ENCODE measurements at places on chromosomes 13 and 19. TPM values are rescaled to one million over a fixed set of nuclear protein-coding genes. Genes with fewer than 3 reads are reported as not detected.

DNA sequence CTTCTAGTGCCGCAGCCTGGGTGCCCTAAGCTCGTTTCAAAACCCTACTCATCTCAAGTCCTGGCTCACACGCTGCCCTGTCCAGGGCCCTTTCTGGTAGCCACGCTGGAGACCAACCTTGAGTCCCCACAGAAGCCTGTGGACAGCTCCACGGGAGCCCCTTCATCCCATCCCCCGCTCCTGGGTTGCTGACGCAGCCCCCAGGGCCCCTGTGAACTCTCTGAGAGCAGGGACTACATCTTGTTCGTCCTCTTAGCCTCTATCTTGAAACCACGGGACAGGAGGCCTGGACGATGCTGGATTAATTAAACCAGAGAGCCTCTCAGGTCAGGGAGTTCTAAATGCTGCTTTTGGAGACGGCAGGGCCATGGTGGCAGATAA is 7.4 kb downstream of the MLLT1 start:
- no peak for DNase-seq

GRCh38 chr19:56671613-56671994 is at the start of gene ZNF835:
Gene ZNF835, minus strand, starts transcription at chr19:56671757. Its CDS starts 6,559 bp downstream, at chr19:56665198.
- peak; percentile 63 for DNase-seq

GRCh38 chr13:33490461-33491327 is 205.1 kb upstream of the STARD13 start:
- peak; percentile 65 for DNase-seq

DNA sequence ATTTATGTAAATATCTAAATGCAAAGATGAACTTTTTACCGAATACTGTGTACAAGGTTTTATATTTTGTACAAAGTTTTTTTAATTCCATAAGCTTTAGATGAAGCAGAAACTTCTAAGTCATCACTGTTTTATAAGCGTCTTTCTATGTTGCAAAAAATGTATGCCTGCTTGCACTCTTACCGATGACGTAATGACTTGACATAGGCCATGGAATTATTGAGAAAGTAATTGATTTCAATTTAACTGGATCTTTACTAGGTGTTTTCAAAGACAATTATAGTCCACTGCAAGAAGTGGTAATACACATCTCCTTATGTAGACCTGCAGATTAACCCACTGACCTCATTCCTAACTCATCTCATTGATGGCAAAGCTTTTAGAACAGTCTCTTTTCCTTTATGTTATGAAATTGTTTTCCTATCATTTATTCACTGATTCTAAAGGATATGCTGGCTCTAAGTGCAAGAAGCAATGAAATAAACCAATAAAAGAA is 10.4 kb downstream of the DACH1 start:
- DNase-seq: no peak

GRCh38 chr13:60348097-60348496 is 48.9 kb upstream of the TDRD3 start:
- DNase-seq: no peak

GRCh38 chr13:39363382-39363772 is 239.6 kb downstream of the LHFPL6 start:
- no peak for DNase-seq

- DNase-seq: no peak
Measured at GRCh38 chr13:90534617-90535370, 812.7 kb upstream of the MIR17HG start.

- no peak for DNase-seq
Measured at GRCh38 chr19:28023064-28023463, 1189.9 kb downstream of the UQCRFS1 start.

The LILRB3 gene
- total RNA-seq: 38.2 TPM

GRCh38 chr13:30091691-30092090 is 215.7 kb downstream of the KATNAL1 start:
- DNase-seq: no peak

GRCh38 chr19:33310606-33311325 is 8.4 kb upstream of the CEBPA start:
- DNase-seq: no peak

DNA sequence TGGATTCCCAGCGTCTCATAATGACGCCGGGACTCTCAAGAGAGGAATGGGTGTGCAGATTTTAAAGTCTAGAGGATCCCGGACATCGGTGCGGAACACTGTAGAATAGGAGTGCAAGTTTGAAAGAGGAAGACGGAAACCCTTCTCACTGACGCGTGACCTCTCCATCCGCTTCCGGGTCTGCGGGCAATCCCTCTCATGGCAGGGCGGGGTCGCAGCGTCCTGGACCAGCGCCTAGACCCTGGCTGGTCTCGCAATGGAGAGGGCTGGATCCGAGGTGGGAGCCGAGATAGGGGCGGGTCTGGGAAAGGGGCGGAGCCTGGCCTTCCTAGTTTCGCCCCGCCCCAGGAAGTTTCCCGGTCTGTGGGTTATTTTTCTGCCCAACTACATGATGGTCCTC is 4.6 kb upstream of the ZNF845 start:
- no peak for DNase-seq

The PSPN gene
- total RNA-seq: not detected

DNA sequence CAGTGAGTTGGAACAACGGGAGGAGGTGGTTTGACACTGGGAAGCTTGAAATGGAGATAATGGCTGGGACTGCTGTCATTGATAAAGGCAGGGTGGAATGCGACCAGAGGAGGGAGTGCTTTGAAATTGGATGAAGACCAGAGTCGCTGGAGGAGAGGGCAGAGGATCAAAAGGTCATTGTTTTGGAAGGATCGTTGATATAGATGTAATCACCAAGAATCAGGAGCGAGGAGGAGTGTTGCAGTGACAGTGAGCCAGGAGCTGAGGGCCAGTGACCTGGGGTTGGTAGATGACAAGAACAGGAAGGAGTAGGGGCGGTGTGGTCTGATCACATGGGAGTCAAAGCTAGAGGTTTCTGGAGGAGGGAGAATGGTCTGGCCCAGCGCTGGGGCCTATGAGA is 25.3 kb downstream of the TM9SF2 start:
- no peak for DNase-seq

DNA sequence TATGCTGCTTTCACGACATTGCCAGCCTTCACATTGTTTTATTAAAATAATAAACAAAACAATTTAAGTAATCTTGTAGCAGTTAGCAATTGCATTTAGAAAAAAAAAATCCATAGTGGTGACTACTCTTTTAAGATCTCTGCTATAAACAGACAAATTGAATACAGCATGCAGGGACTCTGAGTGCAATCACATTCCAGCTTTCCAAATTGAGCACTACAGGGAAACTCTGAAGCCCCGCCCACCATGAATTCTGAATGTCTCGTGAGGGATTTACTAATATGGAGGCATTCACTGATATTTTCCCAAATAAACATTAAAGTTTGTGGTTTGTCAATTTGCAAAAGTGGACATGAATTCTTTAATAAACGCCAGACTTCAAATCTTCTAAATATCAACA is 698.8 kb downstream of the LIG4 start:
- DNase-seq: no peak

The MIR17HG gene
- not detected for total RNA-seq

DNA sequence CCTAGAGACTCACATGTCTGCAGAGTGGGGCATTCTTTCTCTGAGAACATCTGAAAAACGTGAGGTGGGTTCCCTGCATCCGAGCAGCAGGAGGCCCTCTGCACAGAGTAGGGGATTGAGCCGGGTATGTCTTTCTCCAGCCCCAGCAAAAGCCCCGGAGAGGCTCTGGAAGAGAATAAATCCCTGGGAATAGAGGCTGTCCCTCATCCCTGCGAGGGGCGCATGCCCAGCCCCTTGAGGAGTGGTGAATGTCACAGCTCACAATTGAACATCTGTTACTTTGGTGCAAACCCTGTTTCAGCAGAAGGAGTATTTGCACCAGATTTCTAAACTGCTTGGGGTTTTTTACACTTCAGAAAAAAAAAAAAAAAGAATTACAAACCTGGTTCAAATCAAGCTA is 164.6 kb downstream of the FGF14 start:
- no peak for DNase-seq

DNA sequence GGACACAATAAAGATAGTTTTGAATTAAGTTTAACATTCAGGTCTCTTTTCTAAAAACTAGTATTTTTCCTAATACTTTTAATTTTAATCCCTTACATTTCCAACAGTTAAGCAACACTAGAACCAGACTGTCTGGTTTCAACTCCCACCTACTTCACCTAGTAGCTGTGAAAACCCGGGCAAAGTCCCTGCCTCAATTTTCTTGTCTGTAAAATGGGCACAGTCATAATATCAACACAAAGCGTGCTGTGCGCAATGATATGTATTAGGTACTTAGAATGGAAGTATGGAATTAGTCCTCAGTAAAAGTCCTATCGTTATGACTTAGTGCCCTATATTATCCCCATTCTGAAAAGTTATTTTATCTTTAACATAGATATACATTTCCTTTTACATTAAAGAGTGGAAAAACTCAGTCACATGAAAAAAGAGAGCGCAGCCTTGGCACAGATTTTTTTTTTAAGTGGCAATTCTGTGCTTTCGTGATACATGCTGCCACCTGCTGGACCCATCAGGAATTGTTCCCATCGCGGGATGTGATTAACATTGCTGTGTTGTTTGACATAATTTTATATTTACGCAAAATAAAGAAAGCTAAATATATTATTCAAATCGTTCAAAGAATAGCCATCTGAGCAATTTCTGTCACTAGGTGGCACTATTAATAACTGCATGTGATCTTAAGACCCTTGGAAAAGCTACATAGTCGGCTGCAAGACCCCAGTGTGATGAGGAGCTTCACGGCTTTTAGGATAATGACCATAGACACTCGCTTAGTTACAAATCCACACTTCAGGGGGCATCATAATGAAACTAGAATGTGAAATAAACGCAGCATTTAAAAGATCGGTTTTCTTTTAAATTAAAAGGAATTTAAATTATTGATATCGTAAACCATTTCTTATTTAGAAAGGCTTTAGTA is 59.9 kb downstream of the LIG4 start:
- no peak for DNase-seq

DNA sequence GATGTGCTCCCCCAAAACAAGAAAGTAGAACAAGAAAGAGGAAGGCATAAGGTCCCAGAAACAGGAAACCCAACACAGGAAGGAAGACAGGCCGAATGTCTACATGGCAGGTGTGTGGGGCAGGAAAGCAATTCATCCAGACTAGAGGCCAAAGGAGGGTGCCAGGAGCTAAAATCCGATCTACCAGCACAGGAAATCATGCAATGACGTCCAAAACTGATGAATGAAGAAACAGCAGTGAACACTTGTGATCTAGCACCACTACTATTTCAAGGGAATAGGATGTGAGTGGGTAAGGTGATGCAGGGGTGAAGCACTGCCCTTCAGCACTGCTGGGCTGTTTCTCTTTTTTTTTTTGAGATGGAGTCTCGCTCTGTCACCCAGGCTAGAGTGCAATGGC is 59.1 kb downstream of the DOCK9 start:
- no peak for DNase-seq

The FSD1 gene
- total RNA-seq: not detected

- no peak for DNase-seq
Measured at GRCh38 chr13:49342454-49342853, 94.7 kb downstream of the CDADC1 start.

The NCCRP1 gene
- not detected for total RNA-seq

The ADAMTSL5 gene
- 0.43 TPM for total RNA-seq

GRCh38 chr13:99002172-99002710 is 24.4 kb upstream of the DOCK9 start:
- no peak for DNase-seq

GRCh38 chr13:105984236-105984635 is 551.2 kb downstream of the EFNB2 start:
- DNase-seq: no peak

The EHD2 gene
- 342 TPM for total RNA-seq

The LRRC25 gene
- total RNA-seq: 6.9 TPM

DNA sequence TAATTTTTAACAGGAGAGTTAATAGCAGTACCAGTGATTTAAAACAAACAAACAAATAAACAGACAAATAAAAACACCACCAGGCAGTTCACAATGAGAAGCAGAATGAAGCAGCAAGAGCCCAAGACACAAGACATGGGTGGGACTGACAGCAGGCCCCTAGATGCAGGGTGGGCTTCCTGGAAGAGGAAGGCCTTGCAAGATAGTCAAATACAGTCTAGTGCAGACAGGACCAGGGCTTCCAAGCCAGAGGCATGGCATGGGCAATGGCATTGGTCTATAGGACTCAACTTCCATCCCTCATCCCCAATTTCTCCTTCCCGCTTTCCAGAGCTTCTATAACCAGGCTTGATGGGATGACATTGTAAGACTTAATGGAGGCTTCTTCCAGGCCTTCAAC is 645.1 kb downstream of the UQCRFS1 start:
- no peak for DNase-seq

The DHRS12 gene
- 7.9 TPM for total RNA-seq

The ODAD3 gene
- not detected for total RNA-seq

GRCh38 chr19:50668879-50669278 is 19.6 kb downstream of the C19orf81 start:
- DNase-seq: no peak

GRCh38 chr13:65921933-65922332 is 1308.2 kb downstream of the PCDH9 start:
- no peak for DNase-seq

The CYP4F8 gene
- not detected for total RNA-seq

- no peak for DNase-seq
Measured at GRCh38 chr19:46958532-46958931, 61.1 kb upstream of the NPAS1 start.

- no peak for DNase-seq
Measured at GRCh38 chr19:7533281-7533885, 2.1 kb upstream of the PNPLA6 start.

GRCh38 chr13:44971656-44972595 is 17.3 kb downstream of the NUFIP1 start:
- no peak for DNase-seq

- no peak for DNase-seq
Measured at GRCh38 chr19:48103922-48104321, 6.7 kb downstream of the PLA2G4C start.

The IGFL3 gene
- not detected for total RNA-seq

The PGLYRP1 gene
- total RNA-seq: not detected

DNA sequence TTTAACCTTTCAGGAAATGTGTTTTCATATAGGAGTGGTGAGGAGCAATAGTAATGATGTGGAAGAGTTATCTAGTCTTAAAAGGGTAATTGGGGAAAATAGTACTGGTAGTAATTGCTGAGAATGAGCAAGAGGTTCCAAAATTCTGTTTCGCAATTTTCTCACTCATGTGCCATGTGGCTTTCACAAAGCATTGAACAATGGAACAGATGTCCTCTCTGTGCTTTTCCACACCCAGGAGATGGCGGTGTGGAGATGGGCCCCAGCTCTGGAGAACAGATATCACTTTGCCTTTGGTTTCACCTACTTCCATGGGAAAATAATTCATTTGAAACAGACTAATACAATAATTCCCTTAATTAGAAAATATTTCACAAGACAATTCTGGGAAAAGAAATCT is 170.0 kb upstream of the SLC10A2 start:
- DNase-seq: no peak

- no peak for DNase-seq
Measured at GRCh38 chr13:28055357-28055756, 45.0 kb downstream of the FLT3 start.

DNA sequence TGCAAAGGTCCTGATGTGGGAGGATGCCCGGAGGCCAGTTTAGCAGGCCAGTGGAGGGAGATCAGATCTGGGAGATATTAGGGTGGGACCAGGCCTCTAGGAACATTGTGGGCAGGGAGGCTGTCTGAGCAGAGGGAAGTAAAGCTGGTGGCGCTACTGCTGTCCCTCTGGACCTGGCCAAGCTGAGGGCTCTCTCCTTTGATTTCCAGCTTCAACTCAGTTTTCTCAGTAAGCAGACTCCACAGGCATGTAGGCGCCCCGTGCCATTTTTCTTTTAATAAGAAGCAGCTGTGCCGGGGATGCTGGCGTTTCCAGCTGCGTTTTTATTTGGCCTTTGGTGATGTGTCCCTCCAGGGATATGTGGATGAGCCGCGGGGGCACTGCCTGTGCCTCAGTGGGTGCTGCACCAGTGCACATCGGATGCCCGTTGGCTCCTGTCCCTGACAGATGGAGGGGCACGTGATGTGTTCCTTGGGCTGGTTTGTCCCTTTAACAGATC is 6.7 kb downstream of the DNM2 start:
- DNase-seq: no peak

All from ascending aorta (tissue), 2 donors.